T-helper 17 cell (primary cell): ENCODE measurements at places on chromosomes 16 and 17.

DNA sequence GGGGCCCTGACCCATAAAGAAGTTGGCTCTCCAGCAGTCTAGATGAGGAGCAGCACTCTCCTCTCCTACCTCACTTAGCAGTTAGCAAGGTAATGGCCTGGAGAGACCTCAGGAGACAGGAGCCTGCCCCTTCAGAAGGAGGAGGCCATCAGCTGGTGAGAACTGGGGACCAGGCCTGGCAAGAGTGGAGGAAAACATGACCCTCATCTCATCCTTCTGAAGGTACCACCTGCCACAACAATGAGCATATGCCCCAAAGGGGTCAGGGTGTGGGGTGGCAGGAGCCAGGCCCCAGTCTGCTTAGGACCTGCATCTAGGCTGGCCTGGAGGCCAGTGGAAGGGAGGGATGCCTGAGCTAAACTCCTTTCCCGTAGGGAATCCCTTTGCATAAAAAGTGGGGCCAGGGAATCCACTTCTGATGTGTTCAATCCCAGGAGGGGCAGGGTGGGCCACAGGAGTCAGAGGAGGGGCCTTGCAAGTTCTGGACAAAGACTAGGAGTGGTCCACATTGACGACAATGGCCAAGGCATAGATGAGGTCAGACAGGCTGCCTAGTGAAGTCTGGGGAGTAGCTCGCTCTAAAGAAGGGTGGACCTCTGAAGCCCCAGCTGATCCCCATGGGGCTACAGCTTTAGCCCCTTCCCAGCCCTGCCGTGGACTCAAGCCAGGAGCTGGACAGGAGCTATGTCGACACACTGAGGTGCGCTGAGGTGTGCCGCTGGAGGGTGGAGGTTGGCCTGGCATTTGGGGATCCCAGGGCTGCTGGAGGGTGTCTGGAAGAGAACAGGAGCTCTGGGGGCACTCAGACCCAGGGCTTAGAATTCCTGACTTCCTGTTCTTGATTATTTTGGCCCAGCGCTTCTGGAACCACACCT is 986 bp downstream of the SEBOX start:
- no peak for DNase-seq

- no peak for DNase-seq
These were observed 76.2 kb upstream of the DNAH17 start for GRCh38 chr17:78653382-78653781.

- no peak for DNase-seq
These were observed 46.2 kb downstream of the GNAO1 start for GRCh38 chr16:56237451-56237930.

DNA sequence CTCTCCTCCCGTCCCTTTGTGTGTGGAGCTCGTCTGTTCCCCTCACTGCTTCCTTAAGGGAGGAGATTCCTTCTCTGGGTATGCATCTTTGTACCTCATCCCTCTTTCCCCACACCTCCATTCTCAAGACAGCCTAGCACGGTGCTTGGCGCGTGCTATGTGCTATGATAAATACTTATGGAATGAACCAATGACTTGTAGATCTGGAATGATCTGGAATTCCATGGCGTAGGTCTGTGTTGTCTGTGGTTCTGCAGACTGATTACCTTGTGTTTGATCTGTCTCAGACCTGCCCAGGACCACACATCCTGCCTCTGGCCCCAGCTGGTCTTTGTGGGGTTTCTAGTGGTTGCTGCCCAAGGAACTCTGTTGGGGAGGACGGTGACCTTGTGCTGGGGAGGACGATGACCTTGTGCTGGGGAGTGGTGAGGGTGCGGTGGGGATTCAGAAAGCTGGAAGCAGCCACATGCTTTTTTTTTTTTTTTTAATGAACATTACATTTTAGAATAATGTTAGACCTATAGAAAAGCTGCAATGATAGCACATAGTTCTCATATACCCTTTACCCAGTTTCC is 33.5 kb upstream of the ETV4 start:
- DNase-seq, result no peak

DNA sequence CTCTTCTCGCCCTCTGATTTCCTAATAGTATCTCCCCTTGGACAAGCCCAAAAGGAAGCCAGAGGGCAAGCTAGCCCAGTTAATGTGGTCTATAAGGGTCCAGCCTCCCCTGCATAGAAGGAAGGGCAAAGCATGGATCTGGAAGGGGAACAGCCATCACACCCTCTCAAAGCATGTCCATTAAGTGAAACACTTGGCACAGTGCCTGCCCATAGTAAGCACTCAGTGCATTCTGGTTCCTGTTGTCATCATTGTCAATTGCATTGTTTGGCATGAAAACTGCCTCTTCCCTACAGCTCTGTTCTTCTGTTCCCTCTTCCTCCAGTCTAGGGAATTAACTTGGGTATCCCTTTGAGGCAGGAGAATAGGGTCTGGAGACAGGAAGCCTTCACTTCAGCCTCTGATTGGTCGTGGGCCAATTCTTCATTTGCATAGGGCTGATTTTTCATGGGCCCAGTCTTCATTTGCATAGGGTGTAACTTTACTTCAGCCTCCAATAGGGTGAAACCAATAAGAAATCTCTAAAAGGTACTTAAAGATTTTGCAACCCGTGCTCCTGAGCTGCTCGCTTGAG is 81.4 kb downstream of the C17orf67 start:
- DNase-seq, result no peak

GRCh38 chr17:59807892-59808509 is 84.7 kb downstream of the TUBD1 start:
- no peak for DNase-seq

DNA sequence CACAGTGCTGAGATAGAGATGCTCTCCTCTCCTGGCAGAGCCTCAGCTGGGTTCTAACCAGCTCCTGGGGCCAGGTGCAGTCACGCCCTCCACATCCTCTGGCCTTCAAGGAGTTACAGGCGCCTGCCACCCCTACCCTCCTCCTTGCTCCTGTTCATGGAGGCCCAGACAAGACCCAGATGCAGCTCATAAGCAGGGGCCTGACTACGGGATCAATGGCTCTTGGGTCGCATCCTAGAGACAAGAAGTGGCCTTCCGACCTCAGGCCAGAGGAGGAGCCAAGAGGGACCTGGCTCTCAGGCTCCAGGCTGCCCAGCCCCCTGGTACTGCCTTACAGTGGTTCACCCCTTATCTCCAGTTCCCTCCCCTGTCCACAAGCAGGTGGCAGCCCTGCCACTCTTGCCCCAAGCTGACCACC is 23.0 kb downstream of the ARHGAP27 start:
- no peak for DNase-seq

DNA sequence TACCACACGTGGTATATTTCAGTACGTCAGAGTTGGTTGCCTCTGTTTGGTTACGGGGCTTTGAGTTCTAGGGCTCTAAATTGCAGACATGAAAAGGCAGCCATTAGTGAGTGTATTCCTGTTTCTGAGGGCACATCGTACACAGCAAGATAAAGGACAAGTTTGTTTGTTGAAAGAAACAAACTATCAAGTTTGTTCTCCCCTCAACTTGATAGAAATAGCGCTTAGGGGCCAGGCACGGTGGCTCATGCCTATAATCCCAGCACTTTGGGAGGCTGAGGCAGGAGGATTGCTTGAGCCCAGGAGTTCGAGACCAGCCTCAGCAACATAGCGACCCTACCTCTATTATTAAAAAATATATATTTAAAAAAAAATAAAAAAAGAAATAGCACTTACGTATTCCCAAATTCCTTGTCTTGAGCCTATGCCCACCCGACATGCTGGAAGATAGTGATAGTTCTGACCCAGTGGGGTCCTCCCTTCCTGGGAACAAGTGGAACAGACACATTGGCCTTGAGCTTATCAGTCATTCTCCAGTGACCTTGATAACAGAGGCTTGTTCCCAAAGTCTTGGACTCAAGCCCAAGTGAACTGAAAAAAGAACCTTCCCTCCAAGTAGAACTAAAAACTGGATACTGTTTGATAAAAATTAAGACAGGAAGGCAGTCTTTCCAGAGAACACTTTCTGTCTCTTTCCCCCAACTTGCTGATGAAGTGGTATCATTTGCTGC is 139.9 kb upstream of the CACNG3 start:
- no peak for DNase-seq

DNA sequence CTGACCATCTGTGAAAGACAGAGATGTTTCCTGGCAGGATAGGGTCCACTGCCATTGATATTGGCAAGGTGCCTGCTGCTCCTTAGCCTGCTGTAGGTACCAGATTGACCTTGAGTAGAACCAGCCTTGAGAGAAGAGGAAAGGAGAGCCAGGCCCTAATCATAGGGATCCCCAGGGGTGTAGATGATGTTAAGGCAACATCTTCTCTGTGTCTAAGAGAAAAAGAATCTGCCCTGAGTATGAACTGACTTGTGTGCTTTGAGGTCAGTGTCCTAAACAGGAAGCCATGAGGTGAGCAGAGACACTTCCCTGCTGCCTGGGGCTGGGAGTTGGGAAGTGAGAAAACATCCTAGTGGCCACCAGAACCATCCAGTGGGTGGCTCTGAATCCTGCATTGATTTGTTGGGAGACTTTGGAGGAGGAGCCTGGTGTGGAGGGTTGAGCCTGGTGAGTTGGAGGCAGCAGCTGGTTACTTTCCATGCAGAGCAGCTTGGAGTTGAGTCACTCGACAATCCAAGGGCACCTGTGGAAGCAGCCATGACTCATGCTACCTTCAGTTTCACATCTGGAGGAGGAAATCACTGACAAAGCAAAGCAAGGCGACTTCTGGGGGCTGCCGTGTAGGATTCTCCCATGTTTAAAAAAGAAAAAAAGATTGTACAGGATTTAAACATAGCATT is 47.8 kb downstream of the BMERB1 start:
- no peak for DNase-seq

- no peak for DNase-seq
These were observed 1.7 kb upstream of the RRAD start for GRCh38 chr16:66926961-66927436.

DNA sequence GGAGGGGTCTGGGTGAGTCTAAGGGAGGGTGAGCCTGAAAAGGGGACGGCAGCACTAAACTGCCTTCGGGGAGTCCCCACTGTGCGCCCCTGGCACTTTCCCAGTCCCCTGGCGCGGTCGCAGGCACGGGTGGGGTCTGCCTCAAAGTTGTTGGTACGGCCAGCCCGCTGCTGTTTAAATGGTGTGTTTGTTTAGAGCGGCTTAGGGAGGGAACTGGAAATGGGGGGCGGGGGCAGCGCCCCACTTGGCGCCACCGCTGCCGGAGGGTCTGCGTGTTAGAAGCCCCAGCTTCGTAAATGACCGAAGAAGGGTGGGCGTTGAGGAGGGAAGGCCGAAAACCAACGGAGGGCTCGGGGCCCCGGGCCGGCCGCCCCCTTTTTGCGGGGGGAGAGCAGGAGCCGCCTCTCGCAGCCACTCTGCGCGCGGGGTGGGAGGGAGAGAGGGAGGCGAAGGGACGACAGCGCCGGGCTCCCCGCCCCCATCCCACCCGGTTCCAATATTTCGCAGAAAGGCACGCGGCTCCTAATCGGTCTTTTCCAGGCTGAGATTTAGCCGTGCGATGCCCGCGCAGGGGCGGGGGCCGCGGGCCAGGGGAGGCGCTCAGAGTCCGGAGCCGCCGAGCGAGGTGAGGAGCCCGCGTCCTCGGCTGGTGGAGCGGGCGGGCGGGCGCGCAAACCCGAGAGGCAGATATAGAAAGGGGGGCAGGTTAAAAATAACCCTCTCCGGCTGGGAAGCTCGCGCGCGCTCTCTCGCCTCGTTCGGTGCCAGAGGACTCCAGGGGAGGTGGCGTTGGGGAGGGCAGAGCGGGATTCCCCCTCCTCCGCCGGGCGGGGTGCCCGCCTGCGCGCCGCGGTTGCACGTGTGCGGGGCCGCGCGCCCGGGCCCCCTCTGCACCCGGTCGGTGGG is 54.9 kb downstream of the SREBF1 start:
- peak; percentile 21 for DNase-seq

GRCh38 chr17:2935632-2936031 is 127.8 kb downstream of the OR1D5 start:
- DNase-seq, result no peak

GRCh38 chr17:65194670-65195334 is 57.6 kb downstream of the RGS9 start:
- no peak for DNase-seq

GRCh38 chr16:86289907-86290306 is 220.4 kb upstream of the FOXF1 start:
- no peak for DNase-seq

GRCh38 chr16:10965440-10966061 is 21.2 kb downstream of the CLEC16A start:
- DNase-seq, result peak; percentile 16

GRCh38 chr17:39621523-39622379 is 5.0 kb upstream of the PPP1R1B start:
- peak; percentile 89 for DNase-seq

DNA sequence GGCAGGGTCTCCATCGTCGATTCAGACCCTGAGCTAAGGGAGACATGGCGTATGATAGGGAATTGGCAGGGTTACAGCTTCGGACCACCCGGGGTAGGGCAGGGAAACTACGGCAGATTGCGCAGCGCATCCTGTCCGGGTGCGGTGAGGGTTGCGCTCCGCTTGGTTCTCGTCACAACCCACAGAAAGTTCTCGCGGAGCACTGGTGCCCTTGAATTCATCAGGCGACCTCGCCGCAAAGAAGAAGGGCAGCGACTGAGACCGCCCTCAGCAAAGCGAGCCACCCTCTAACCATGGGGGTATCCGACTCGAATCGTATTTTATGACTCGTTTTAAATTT is 1.2 kb downstream of the HS3ST3B1 start:
- peak; percentile 42 for DNase-seq

GRCh38 chr16:51149251-51149661 is 1.8 kb downstream of the SALL1 start:
- no peak for DNase-seq

DNA sequence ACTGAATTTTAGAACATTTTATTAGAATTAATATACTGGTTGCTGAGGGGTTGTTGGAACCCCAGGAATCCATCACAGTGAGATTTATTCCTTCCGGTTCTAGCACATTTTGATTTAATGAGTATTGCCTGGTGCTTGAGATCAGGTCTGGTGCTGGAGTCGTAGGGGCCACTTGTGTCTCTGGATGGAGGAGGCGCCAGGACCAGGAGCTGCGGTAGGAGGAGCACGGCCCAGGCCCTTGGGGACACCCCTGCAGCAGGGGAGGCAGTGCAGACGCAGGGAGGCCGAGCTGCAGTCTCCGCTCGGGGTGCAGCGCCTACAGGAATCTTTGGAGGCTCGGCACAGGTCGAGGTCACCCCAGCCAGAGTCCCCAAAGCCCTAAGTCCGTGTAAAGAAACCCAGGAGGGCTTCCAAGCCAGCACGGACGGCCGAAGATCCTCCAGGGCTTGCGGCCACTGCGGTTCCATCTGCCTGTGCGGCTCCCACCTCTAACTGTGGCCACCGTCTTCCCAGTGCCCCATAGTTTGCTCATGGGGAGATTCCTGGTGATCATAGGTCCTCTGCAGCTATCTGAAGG is 66.2 kb upstream of the CREBBP start:
- DNase-seq, result no peak
